ENCODE measurements at places on chromosomes 11 and 22.

- H3K4me1 ChIP-seq, result peaks cover 27% of the 10 kb centered on the region
- H3K4me3 ChIP-seq, result no peak overlapping the region
- peak overlapping the region; percentile 82 for H3K27ac ChIP-seq
- no peak for DNase-seq
- H3K36me3 ChIP-seq, result no peaks in the 10 kb centered on the region
- no peaks in the 10 kb centered on the region for H3K27me3 ChIP-seq
Measured at GRCh38 chr11:119592642-119593041, 136.4 kb downstream of the NECTIN1 start.

DNA sequence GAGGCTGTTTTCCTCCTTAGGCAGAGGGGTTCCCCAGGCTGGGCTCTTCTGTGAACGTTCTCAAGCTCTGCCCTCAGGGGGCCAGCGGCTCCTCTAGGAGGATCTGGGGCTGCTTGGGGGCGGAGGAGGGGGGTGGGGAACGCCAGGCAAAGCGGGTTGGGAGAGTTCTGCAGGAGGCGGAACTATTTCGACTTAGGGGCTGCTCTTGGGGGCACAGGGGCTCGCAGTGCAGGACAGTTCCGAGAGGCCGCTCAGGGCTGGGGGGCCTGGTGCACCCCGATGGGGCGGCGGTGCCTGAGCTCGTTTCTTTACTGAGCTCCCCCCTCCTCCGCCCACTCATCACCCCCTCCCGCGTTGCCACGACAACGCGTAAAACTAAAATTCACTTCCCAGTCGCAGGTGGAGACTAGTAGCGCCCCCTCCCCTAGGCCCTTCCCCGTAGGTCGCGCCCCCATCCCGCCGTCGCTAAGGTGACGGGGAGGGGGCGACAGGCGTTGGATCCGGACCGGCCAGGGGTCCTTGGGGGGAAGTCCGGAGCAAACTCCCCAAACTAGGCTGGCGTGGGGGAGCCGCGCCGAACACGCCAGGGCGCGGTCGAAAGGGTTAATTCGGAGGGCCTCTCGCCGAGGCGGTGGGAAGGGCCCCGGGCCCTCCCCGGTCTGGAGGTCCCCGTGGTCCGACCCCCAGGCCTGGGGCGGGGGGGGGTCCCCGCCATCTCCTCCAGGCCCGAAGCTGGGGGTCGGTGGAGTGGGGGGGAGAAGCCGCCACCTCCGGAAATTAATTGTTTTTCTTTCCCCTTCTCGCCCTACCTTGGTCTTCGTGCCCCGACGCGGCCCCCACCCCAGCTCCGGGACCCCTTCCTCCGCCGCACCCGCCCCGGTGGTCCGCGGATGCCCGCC is 857 bp downstream of the SHANK3 start:
- H3K27ac ChIP-seq, result peak overlapping the region; percentile 61
- H3K27me3 ChIP-seq, result peaks cover 54% of the 10 kb centered on the region
- no peaks in the 10 kb centered on the region for H3K36me3 ChIP-seq
- H3K4me3 ChIP-seq, result peak overlapping the region; percentile 59
- DNase-seq, result no peak
- peaks cover 55% of the 10 kb centered on the region for H3K4me1 ChIP-seq

DNA sequence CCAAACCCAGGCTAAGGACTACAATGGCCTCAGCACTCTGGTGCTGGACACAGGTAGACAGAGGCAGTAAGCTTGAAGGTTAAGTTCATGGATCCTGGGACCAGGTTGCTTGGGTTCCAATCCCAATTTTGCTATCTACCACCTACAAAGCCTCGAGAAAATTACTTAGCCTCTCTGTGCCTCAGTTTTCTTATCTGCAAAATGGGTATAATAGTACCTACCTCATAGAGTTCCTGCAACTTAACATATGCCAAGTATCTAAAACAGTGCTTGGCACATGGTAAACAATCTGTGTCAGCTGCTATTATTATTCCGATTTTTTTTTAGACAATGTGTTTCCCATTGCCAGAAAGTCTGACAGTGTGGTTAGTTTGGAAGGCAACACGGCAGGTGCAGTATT is 37.5 kb downstream of the SYN3 start:
- H3K4me3 ChIP-seq, result no peak overlapping the region
- no peaks in the 10 kb centered on the region for H3K4me1 ChIP-seq
- no peak overlapping the region for H3K27ac ChIP-seq
- no peaks in the 10 kb centered on the region for H3K36me3 ChIP-seq
- no peak for DNase-seq

DNA sequence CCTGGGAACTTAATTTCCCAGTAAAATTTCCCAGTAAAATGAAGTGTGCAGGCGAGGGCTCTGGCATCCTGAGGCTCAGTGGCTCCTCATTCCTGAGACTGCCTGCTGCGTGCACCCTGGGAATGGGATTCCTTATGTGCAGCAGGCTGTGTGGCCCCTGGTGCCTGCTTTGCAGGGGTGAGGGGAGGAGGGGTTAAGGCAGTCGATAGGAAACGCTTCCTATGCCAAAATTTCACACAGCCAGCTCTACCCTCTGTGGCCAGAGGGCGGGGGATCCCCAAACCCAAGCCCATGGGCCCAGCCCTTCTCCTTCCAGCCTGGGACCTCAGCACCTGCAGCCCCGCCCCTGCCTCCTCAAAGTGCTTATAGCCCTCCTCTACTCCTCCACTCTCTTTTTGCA is 12.1 kb upstream of the BAIAP2L2 start:
- no peak overlapping the region for H3K4me3 ChIP-seq
- no peaks in the 10 kb centered on the region for H3K27me3 ChIP-seq
- no peak overlapping the region for H3K27ac ChIP-seq
- peaks cover 10% of the 10 kb centered on the region for H3K4me1 ChIP-seq
- no peak for DNase-seq

- peaks cover 46% of the 10 kb centered on the region for H3K4me1 ChIP-seq
- DNase-seq, result no peak
- H3K27me3 ChIP-seq, result no peaks in the 10 kb centered on the region
- peak overlapping the region; percentile 90 for H3K27ac ChIP-seq
Measured at GRCh38 chr11:34651551-34651950, 30.7 kb downstream of the EHF start.

DNA sequence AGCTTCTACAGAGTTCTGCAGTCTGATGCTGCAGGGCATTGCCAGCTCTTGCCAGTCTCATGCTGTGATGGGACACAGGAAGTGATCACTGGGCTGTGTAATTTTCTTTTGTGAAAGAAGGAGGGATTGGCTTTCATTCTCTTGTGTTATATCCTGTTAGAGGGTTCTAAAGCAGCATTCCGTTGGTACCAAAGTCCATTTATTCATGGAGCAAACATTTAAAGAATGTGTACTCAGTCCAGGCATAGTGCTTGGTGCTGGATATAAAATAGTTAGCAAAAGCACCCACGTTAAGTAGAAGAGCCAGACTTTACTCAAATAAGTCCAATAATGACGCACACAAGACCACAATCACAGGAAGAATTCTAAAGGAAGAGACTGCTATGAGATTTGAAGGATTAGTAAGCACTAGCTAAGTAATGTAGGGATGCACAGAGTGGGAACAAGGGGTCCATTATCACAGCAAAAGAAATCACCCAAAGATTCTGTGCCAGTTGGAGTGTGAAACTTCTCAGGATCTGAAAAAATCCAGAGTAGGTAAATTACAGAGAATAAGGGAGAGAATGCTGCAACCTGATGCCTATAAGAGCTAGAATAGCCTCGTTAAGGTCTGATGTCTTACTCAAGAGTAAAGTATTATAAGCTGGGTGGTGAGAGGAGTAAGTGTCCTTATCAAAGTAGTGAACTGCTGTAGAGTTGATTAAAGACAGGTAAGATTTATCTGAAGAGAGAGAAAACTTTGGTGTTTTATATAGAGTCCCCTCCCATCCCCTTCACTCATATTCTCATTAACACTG is 728.3 kb downstream of the METTL15 start:
- no peaks in the 10 kb centered on the region for H3K36me3 ChIP-seq
- no peak overlapping the region for H3K4me3 ChIP-seq
- no peak for DNase-seq
- no peak overlapping the region for H3K27ac ChIP-seq
- H3K27me3 ChIP-seq, result no peaks in the 10 kb centered on the region

GRCh38 chr11:61152816-61153592 is 8.2 kb downstream of the VPS37C start:
- no peak for DNase-seq
- no peaks in the 10 kb centered on the region for H3K27me3 ChIP-seq
- H3K36me3 ChIP-seq, result no peaks in the 10 kb centered on the region
- peak overlapping the region; percentile 85 for H3K27ac ChIP-seq
- H3K4me1 ChIP-seq, result peaks cover 48% of the 10 kb centered on the region

DNA sequence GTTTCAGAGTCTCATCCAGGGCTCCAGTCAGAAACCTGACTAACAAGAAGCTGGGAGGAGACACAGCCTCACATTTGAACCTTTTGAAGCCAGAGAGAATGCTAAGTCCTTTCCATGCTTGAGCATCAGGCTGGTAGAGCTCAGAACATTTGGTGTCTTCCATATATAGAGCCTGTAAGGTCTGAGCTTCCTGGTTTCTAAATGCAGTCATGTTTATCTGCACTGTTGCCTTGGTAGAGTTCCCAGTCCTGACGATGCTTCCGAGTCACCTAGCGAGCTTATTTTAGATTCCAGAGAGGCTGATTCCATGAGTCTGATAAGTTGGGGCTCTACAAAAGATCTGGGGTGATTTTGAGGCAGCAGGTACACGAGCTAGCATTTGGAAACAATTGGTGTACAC is 68.4 kb upstream of the SORL1 start:
- DNase-seq, result no peak
- no peak overlapping the region for H3K4me3 ChIP-seq
- no peaks in the 10 kb centered on the region for H3K36me3 ChIP-seq
- H3K27me3 ChIP-seq, result no peaks in the 10 kb centered on the region

DNA sequence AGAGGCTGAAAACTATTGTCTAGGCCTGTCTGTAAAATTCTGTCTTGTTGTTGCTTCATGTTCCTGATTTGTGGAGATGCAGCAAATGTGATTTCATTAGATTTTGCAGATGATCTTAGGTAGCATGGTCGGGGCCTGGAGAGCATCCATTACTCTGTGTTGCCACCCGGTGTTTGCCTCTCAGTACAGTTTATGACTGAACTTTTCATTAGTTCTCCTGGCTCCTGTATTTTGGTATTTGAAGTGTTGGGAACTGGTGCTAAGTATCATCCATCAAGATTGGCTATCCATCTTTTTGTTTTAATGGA is 7.7 kb downstream of the YWHAH start:
- peak overlapping the region; percentile 87 for H3K27ac ChIP-seq
- no peaks in the 10 kb centered on the region for H3K27me3 ChIP-seq
- peaks cover 8% of the 10 kb centered on the region for H3K36me3 ChIP-seq
- no peak for DNase-seq
- no peak overlapping the region for H3K4me3 ChIP-seq

DNA sequence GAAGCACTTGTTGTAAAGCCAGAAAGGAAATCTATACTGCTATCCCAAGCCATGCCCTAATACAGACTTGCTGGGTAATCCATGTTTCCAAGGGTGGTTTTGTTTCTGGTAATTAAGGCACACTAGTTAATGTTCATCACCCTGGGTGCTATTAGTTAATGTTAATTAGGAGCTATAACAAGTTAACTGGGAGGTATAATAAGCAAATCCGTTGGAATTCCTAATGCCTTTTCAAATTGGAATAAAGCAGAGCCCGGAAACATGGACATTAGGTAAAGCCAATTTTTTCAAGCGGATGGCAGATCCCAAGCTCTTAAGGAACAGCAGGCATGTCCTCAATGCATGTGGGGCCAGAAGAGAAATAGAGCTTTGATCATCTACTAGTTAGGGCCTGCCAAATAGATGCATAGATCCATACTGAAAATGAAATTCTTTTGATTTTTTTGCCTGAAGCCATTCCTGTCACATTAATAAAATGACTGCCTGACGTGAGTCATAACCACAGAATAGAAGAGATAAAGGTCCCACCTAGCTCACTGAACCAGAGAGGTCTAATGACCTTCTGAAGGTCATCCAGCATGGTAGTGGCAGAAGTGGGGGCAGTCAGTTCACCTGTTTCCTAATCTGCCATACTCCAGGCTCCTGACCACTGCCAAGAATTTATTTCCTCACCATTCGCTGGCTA is 28.5 kb upstream of the CCDC34 start:
- no peaks in the 10 kb centered on the region for H3K27me3 ChIP-seq
- peak overlapping the region; percentile 13 for H3K27ac ChIP-seq
- H3K36me3 ChIP-seq, result no peaks in the 10 kb centered on the region
- DNase-seq, result no peak
- no peak overlapping the region for H3K4me3 ChIP-seq

DNA sequence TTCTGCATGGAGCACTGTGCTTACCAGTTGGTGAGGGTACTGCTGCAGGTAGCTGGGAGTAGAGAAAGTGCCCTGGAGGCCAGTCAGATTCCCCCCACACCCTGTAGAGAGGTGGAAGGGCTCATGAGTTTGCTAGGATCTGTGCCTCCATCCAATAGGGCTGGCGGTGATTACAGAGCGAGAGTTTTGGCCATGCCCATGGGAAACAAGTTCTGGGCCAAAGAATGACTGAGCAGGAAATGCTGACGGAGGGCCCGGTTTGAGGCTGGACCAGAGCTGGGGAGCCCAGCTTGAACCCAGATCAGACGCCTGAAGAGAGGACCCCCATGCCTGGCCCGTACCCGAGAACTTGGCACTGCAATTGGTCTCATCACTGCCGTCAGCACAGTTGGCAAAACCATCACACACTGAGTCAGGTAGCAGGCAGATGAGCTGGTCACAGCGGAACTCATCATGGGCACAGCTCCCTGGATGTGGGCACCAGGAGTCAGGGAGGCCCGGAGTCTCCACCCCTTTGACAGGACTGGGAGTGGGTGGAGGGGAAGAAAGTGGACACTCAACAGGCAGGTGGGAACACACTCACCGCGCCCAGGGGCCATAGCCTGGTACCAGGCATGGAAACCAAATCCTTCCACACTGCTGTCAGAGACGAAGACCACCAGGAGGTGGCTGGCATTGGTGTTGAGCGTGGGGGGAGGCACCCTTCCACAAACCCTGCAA is 2.1 kb downstream of the MFRP start:
- no peak for DNase-seq
- H3K4me3 ChIP-seq, result no peak overlapping the region
- H3K36me3 ChIP-seq, result no peaks in the 10 kb centered on the region
- no peak overlapping the region for H3K27ac ChIP-seq
- no peaks in the 10 kb centered on the region for H3K27me3 ChIP-seq

GRCh38 chr11:66328031-66328301 is 8.3 kb downstream of the RIN1 start:
- H3K4me1 ChIP-seq, result peaks cover 24% of the 10 kb centered on the region
- peaks cover 11% of the 10 kb centered on the region for H3K36me3 ChIP-seq
- H3K27ac ChIP-seq, result peak overlapping the region; percentile 29
- H3K27me3 ChIP-seq, result no peaks in the 10 kb centered on the region
- H3K4me3 ChIP-seq, result no peak overlapping the region
- no peak for DNase-seq

DNA sequence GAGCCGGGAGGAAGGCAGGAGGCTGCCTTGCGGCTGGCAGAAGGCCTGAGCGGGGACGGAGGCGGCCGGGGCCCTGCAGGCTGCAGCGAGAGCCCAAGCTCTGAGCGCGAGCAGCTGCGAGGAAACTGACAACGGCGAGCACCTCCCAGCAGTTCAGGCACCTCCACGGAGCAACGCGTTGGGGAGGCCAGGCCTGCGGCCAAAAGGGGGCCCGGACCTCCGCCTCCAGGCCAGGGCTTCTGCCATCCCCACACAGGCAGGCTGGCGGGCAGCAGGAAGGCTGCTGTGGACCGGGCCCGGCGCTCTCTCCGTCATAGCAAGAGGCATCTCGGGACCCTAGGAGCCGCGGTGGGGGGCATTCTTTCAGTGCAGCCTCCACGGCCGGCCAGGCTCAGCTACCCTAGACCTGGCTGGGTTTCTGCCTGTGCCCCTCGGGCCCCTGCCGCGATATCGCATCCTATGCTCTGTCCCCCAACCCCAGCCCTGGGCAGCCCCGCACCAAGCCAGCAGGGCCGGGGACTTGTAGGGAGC is 22.9 kb upstream of the SLC22A12 start:
- H3K36me3 ChIP-seq, result no peaks in the 10 kb centered on the region
- no peak overlapping the region for H3K27ac ChIP-seq
- no peaks in the 10 kb centered on the region for H3K27me3 ChIP-seq
- H3K4me1 ChIP-seq, result no peaks in the 10 kb centered on the region

- no peak overlapping the region for H3K27ac ChIP-seq
- H3K4me1 ChIP-seq, result no peaks in the 10 kb centered on the region
- H3K27me3 ChIP-seq, result no peaks in the 10 kb centered on the region
Measured at GRCh38 chr11:133559382-133559781, 27.1 kb upstream of the OPCML start.
